ENCODE measurements at places on chromosomes 2 and 18. TPM values are rescaled to one million over a fixed set of nuclear protein-coding genes. Genes with fewer than 3 reads are reported as not detected.
A peak's percentile ranks its signal among the peaks of the same experiment; 100 is the strongest.

GRCh38 chr2:66827851-66828250 is 392.9 kb downstream of the MEIS1 start:
- DNase-seq, result no peak

GRCh38 chr2:135225781-135226180 is 173.7 kb downstream of the RAB3GAP1 start:
- DNase-seq, result no peak

- DNase-seq, result peak; percentile 74
Observed at GRCh38 chr2:177430411-177430810, 37.8 kb downstream of the AGPS start.

GRCh38 chr18:35022426-35023001 is 18.7 kb upstream of the MAPRE2 start:
- no peak for DNase-seq

DNA sequence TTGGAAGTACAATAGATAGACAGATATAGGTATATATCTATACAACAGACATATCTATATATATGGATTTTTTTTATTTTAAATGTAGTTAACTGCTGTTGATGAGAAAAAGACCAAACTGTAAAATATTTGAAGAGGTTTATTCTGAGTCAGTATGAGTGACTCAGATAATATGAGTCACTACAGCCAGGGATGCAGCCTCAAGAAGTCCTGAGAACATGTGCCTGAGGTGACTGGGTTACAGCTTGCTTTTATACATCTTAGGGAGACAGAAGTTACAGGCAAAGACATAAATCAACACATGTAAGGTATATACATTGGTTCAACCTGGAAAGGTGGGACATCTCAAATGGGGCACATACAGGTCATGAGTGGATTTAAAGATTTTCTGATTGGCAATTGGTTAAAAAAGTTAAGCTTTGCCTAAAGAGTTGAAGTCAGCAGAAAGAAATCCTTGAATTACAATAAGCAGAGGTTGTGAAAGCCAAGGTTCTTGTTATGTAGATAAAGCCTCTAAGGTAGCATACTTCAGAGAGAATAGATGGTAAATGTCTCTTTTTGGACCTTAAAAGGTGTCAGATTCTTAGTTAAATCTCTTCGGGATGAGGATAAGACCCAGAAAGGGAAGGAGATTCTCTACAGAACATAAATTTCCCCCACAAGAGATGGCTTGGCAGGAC is 149.9 kb downstream of the RBM43 start:
- DNase-seq, result peak; percentile 82

DNA sequence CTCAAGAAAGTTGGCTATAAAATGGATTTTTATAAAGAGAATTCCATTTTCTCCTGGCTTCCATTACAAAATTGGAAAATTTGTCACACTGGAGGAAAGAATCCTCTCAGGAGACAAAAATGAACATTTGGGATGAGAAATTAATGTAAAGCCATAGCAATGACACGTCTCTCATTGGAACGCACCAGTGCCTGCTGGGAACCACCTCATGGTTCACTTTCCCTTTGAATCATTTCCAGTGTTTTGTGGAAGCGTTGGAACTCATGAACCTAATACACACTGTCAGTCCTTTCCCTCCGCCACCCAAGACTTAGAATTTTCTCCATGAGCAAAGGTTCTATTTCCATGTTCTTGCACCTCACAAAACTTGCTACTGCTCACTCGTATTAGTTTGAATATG is 21.0 kb upstream of the NRP2 start:
- DNase-seq, result no peak

DNA sequence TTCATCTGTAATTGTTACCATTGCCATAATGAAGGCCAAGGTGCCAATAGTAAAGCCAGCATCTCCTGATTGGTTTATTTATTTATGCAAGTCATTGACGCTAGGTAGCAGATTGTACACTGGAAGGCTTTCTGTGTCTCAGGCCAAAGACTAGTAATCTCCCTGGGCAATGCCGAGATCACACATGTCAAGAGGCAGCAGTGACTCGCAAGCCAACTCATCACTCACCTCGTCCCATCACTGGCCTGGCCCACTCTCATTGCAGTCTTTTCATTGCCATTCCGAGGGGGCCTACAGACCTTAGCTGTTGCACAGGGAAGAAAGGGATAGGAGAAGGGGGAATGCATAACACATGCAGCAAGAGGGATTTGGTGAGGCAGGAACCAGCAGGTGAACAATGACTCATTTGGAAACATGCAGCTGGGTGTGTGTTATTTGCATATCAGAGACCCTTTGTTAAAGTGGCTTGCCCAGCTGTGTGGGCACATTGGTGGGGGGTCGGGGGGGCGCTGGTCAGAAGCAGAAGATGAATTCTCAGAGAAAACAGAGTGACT is 448.7 kb upstream of the HNRNPA3 start:
- no peak for DNase-seq

DNA sequence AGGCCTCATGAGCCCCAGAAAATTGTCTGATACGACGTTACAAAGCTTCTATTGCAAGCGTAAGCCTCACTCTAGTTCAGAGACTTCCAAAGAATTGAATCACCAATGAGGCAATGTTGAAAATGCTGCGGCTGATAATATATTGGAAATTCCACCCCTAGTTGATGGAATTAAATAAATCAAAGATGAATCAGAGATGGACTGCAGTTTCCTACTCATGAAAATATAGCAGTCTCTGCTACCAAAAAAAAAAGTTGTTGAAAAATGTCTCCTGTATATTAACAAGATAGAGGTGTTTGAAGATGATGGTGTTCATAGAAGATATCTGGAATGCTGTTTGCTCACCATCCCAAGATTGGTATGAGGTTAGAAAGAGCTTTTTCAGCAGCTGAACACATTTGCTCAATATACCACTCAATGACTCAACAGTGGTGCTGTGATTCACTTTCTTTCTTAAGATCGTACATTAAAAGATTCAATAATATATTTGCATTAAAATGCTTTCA is 99.8 kb upstream of the ARHGAP28 start:
- peak; percentile 88 for DNase-seq

- DNase-seq, result no peak
Observed at GRCh38 chr2:75361486-75361885, 162.2 kb upstream of the TACR1 start.

Gene GAREM2
- total RNA-seq, result 0.66 TPM

Gene POTEC
- total RNA-seq, result not detected

Gene GREB1
- total RNA-seq, result 0.51 TPM

Gene ACADL
- 0.51 TPM for total RNA-seq

Gene SYT4
- not detected for total RNA-seq

Gene CABLES1
- 15.7 TPM for total RNA-seq

Gene CHRNA1
- 0.33 TPM for total RNA-seq
